ENCODE measurements at places on chromosomes 12 and 14. TPM values are rescaled to one million over a fixed set of nuclear protein-coding genes. Genes with fewer than 3 reads are reported as not detected.

- peaks cover 61% of the 10 kb centered on the region for H3K4me1 ChIP-seq
- H3K36me3 ChIP-seq, result peaks cover 58% of the 10 kb centered on the region
- no peak overlapping the region for H3K4me3 ChIP-seq
- no peak overlapping the region for H3K27ac ChIP-seq
- no peaks in the 10 kb centered on the region for H3K27me3 ChIP-seq
- no peak for DNase-seq
These were observed 9.1 kb downstream of the CREBL2 start for GRCh38 chr12:12620730-12621315.

GRCh38 chr14:75543786-75544185 is 21.5 kb downstream of the BATF start:
- H3K4me3 ChIP-seq, result peak overlapping the region; percentile 30
- DNase-seq, result no peak
- no peaks in the 10 kb centered on the region for H3K27me3 ChIP-seq
- peaks cover 36% of the 10 kb centered on the region for H3K36me3 ChIP-seq
- H3K27ac ChIP-seq, result peak overlapping the region; percentile 95

GRCh38 chr14:61322799-61323290 is 1.5 kb downstream of the PRKCH start:
- H3K27ac ChIP-seq, result peak overlapping the region; percentile 93
- H3K36me3 ChIP-seq, result peaks cover 53% of the 10 kb centered on the region
- no peaks in the 10 kb centered on the region for H3K27me3 ChIP-seq
- peak; percentile 54 for DNase-seq
- H3K4me3 ChIP-seq, result peak overlapping the region; percentile 95
- peaks cover 38% of the 10 kb centered on the region for H3K4me1 ChIP-seq

DNA sequence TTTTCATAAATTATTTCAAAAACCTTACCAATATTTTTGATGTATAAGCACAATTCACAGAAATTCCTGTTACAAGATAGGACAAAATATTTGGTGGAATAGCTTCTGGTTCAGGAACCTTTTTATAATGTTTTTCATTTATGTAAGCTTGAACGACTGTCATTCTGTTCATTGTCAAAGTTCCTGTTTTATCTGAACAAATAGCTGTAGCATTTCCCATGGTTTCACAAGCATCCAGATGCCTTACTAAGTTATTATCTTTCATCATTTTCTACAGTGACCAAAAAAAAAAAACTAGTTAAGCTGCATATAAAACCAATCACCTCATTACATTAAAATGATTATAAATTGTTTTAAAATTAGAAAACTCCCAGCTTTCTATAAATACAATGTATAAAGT is 87.1 kb downstream of the ATP2B1 start:
- H3K4me3 ChIP-seq, result no peak overlapping the region
- H3K4me1 ChIP-seq, result no peaks in the 10 kb centered on the region
- peaks cover 31% of the 10 kb centered on the region for H3K36me3 ChIP-seq
- DNase-seq, result no peak
- H3K27ac ChIP-seq, result no peak overlapping the region

The TEX22 gene
- 3.9 TPM for total RNA-seq

The TAS2R7 gene
- total RNA-seq, result not detected

- H3K4me3 ChIP-seq, result no peak overlapping the region
- no peak for DNase-seq
- H3K4me1 ChIP-seq, result peaks cover 14% of the 10 kb centered on the region
These were observed 35.8 kb downstream of the RASAL1 start for GRCh38 chr12:113099764-113100163.

The ABCC9 gene
- not detected for total RNA-seq

GRCh38 chr14:76373456-76373855 is 2.5 kb upstream of the ESRRB start:
- peaks cover 2% of the 10 kb centered on the region for H3K4me1 ChIP-seq
- H3K36me3 ChIP-seq, result no peaks in the 10 kb centered on the region
- H3K27me3 ChIP-seq, result peaks cover 44% of the 10 kb centered on the region
- H3K4me3 ChIP-seq, result no peak overlapping the region

- no peaks in the 10 kb centered on the region for H3K27me3 ChIP-seq
- peak overlapping the region; percentile 11 for H3K4me3 ChIP-seq
- DNase-seq, result peak; percentile 57
- peak overlapping the region; percentile 63 for H3K27ac ChIP-seq
- H3K4me1 ChIP-seq, result peaks cover 68% of the 10 kb centered on the region
These were observed 71.3 kb downstream of the SUSD6 start for GRCh38 chr14:69682621-69683263.

DNA sequence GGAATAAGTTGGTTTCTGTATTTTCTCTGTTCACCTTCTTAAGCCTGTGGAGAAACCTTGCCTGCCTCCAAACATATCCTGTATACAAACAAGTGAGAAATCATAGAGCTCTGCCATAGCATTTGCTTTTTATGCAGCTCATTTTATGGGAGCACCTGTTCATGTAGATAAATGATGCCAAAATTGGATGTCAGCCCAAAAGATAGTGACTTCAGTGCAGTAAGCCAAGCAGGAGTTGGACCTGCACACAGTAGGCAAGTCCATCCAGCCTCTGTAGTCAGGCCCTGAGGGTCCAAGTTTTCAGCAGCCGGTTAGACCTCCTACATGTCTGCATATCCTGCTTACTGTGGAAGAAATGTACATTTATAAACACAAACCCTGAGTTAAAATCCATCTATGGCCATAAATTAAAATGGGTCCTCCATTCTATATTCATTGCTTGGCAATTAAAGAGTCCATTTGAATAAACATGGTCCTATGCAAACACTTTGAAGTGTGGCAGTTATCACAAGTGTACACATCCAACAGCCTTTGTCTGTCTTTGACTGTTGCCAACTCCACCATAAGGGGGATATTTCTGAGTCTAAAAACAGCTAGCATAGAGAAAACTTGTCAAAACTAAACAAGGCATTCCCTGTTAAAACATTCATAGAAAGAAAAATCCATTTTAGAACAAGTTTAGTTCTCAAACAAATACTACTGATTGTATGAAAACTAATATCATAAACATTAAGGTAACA is 847.8 kb downstream of the RPS29 start:
- H3K4me3 ChIP-seq, result no peak overlapping the region
- no peak for DNase-seq
- no peaks in the 10 kb centered on the region for H3K27me3 ChIP-seq
- H3K27ac ChIP-seq, result no peak overlapping the region
- no peaks in the 10 kb centered on the region for H3K4me1 ChIP-seq
- no peaks in the 10 kb centered on the region for H3K36me3 ChIP-seq

The FITM1 gene
- 2.0 TPM for total RNA-seq

- no peaks in the 10 kb centered on the region for H3K27me3 ChIP-seq
- H3K36me3 ChIP-seq, result peaks cover 57% of the 10 kb centered on the region
- H3K4me3 ChIP-seq, result no peak overlapping the region
- H3K4me1 ChIP-seq, result peaks cover 2% of the 10 kb centered on the region
- no peak for DNase-seq
These were observed 12.5 kb downstream of the CIT start for GRCh38 chr12:119864591-119864990.

The PTPRR gene
- not detected for total RNA-seq

The AQP2 gene
- not detected for total RNA-seq

DNA sequence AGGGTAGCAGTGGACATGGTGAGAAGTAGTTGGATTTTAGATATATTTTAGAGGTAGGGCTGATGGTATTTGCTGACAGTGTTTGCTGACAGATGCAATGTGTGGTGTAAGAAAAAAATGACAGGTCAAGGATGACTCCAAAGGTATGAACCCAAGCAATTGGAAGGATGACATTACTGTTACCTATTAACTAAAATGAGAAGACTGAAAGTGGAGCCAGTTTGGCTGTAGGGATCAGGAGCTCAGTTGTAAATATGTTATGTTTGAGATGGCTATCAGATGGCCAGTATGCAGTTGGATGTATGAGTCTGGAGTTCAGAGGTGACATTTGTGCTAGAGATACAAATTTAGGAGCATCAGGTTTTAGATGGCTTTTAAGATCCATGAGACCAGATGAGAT is 17.4 kb upstream of the SERPINA6 start:
- H3K4me3 ChIP-seq, result no peak overlapping the region
- no peaks in the 10 kb centered on the region for H3K36me3 ChIP-seq
- no peak overlapping the region for H3K27ac ChIP-seq
- no peak for DNase-seq
- H3K27me3 ChIP-seq, result no peaks in the 10 kb centered on the region

The TMED8 gene
- 15.4 TPM for total RNA-seq

DNA sequence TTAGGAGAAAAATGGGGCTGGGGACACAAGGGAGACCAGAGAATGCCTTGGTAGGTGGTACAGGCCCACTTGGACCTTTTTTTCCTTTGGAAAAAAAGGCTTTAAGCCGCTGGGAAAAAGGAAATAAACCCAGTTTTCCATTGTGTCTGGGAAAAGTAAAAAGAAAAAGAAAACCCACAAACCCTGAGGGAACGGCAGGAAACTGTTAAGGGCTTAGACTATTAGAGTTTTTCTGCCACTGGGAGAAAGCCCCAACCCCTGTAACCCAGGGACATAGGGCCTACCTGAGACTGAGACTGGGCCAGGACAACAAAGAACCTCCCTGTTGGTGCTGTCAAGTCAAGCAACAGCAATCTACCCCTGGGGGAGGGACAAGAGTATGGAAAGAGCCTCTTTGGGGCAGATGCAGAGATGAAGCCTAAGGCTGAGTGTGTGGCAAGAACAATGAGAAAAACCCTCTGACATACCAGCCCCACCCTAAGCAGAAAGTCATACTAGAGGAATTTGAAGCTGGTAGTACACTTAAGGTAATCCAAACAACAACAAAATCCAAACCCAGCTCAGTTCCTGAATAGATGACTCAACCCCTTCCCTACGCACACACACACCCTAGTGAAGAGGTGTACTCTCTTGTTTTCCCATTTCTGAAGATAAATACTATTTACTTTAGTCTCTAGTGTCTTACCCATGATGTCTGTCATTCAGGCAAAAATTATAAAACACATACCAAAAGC is 22.8 kb downstream of the ATF1 start:
- no peaks in the 10 kb centered on the region for H3K27me3 ChIP-seq
- no peak overlapping the region for H3K4me3 ChIP-seq
- no peak for DNase-seq

DNA sequence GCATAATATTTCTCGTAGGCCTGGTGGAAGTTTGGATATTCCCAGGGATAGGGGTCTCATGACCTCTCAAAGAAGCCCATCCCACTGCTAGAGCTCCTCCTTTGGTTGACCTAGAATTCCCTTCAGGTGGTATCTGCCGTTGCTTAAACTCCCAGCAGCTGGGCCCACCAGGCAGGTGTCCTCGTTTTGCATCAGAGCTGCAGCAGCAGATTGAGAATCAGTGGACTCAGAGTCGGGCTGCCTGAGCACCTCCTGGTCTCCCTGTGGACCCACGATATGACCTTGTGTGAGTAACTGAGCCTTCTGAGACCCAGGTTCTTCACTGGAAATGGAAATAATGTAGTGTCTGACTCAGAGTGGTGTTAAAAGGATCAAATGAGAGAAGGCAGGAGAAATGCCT is 132.7 kb downstream of the PAPOLA start:
- H3K27me3 ChIP-seq, result no peaks in the 10 kb centered on the region
- H3K4me3 ChIP-seq, result no peak overlapping the region
- H3K27ac ChIP-seq, result no peak overlapping the region
- no peak for DNase-seq
- H3K36me3 ChIP-seq, result no peaks in the 10 kb centered on the region

DNA sequence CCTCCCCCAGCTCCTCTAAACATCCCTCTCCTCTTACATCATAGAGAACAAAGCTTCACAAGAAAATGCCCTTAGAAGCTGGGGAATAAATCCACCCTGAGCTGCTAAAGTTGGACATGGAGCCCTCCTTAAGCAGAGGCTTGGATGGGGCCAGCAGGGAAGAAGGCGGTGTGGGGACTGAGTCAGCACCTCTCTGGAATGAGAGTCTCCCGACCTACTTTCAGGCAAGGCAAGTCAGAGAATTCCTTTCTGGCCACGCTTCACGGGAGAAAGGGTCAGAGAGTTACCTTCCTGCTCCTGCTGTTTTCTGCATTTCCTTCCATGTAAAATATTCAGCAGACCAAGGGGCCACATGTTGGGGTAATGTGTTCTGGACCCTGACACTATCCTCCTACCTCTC is 113.3 kb upstream of the PRB2 start:
- no peak overlapping the region for H3K27ac ChIP-seq
- H3K36me3 ChIP-seq, result no peaks in the 10 kb centered on the region
- H3K4me3 ChIP-seq, result no peak overlapping the region
- peaks cover 3% of the 10 kb centered on the region for H3K4me1 ChIP-seq
- no peaks in the 10 kb centered on the region for H3K27me3 ChIP-seq

DNA sequence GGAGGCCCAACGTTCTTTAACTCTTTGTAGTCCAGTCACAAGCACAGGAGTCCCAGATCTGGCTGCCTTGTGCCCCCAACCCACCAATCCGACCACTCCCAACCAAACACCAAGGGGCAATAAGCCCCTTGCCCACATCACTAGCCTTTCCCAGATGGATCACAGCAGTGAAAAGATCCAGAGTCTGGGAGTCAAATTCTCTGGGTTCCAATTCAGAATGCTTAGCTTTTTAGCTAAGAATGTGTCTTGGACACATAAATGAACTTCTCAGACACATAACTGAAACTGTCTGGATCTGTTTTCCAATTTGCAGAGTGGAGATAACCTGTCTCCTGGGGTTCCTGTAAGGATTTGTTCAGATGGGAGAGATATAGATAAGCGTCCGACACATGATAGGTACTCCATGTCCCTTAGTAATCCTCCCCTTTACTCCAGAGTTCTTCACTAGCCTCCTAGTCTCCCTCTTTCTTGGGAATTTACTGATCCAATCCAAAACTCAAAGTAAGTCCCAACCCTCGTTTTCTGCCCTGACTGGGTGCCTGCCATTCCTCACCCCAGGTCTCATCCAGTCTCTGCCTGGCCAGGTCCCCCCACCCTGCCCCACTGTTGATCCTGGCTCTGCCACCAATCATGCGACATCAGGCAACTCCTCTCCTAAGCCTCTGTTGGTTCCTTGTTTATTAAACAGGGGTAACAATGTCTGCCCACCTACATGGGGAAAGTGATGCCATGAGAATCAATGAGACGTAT is 439 bp upstream of the TNFRSF1A start:
- no peak for DNase-seq
- H3K27ac ChIP-seq, result no peak overlapping the region
- H3K36me3 ChIP-seq, result no peaks in the 10 kb centered on the region
- H3K4me3 ChIP-seq, result no peak overlapping the region
- no peaks in the 10 kb centered on the region for H3K27me3 ChIP-seq
- H3K4me1 ChIP-seq, result peaks cover 43% of the 10 kb centered on the region

DNA sequence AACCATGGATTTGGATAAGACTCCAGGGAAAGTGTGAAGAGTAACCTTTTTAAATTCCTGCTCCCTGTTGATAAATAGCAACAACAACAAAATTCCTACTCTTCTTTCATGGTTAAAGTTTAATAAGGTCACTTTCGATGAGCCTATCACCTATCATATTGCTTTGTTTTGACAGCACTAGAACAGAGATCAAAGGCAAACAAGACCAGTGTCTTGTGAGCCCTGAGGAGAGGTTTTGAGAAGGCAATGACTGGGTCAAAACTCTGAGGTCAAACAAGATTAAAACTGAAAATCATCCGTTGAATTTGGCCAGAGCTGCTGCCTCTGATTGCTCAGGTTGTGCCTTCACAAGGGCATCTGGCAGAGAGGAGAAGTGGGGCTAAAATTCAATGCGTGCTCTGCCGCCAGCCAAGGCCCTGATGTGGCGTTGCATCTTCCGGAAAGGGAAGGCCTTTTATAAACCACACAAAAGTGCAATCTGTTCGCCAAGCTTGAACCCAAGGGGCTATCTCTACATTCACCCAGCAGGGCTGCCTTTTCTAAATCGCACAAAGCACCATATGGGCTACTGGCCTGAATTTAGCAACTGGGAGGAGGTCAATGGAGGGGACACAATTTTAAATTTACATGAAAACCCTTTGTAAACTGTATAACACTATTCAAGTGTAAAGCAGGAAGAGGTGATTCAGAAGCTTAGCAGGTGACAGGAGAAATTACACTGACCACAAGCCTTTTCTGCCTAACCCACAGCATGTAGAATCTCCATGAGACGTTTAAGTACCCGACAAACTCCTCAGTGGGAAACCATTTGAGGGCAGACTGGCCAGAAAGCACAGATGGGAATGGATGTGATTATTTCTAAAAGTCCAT is 140.8 kb downstream of the DAD1 start:
- H3K27ac ChIP-seq, result no peak overlapping the region
- H3K4me3 ChIP-seq, result no peak overlapping the region

Data from activated CD4-positive, alpha-beta T cell treated with anti-CD3 and anti-CD28 coated beads, Interleukin-2, amount 10 ng/mL, durations not matched to agents 7 days and 5 days (primary cell).